HEK293T (cell line): ENCODE measurements at places on chromosomes 3 and 15.

GRCh38 chr3:193262707-193263106 is 21.7 kb downstream of the PLAAT1 start:
- no peak for DNase-seq

DNA sequence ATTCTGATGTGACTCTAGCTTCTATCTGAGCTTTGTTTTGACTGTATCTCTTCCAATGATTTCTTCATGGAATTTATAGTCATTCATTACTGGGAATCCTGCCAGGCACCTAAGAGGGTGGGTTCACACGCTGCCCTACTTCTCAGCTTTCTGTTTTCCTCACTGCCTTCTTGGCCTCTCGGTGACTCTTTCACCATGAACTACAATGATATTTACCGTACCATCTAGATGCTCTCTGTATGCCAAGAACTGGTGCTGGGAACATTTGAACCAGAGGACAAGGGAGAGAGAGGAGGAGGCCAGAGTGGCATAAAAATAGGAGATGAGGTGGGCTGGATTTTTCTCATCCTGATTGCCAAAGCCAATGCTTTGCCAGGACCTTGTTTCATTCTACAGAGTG is 280.0 kb upstream of the P2RY1 start:
- DNase-seq: no peak

DNA sequence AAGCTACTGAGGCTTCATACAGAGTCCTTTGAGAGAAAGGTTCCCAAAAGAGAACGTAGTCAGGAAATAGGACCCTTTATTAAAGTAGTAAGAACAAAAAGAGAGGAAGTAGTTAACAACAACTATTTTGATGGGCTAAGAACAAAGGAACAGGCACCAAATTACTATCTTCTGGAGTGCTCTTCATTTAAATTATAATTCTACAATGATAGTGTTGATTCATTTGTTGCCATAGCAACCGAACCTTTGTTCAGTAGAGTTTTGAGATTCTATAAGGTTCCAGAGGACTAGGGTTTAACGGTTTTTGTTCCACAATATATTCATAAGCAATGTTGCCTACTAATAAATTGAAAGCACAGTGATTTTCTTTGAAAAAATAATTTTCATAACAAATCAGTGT is 78.8 kb downstream of the CMSS1 start:
- no peak for DNase-seq

- no peak for DNase-seq
Measured at GRCh38 chr15:79875213-79875612, 21.6 kb downstream of the MTHFS start.

- DNase-seq: no peak
Measured at GRCh38 chr3:11535243-11535960, 108.3 kb downstream of the VGLL4 start.

DNA sequence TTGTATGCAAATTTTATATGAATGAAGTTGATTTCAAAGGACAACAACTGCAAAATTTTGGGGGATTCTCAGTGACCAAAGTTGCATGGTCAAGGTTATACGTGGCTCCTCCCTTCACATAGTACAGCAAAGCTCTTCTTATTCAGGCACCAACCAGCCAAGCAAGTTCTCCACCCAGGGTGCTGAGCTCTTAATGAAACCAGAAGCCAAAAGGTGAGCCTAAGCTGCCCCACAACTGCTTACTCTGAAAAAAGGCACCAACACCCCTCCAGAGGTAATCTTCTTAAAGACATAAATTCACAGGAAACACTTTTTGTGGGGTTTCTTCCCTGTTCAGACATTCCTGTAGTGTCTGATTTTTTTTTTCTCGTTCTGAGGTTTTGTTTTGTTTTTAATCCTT is 106.1 kb upstream of the GMNC start:
- no peak for DNase-seq

DNA sequence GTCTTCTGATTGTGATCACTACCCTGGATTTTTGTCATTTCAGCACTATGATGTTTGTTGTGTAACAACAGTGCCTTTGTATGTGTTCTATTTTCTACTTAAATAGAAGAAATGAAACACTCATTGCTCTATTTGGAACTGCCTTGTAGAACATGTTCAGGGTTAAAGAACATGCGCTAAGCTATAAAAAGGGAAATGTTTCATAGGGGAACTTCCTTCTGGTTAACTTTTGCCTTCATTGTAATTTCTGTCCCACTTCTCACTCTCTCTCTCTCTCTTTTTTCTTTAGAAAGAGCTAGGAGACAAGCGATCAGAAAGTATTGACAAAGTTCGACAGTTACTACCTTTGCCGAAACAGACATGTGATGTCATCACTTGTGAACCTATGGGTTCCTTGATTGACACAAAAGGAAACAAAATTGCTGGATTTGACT is at the start of gene P2RY12:
P2RY12 (minus strand) TSS at position 13 of the 434 bp plus-strand sequence. CDS start 45,908 bp downstream, outside the sequence.
- no peak for DNase-seq

GRCh38 chr15:98154863-98155262 is 194.4 kb downstream of the ARRDC4 start:
- DNase-seq: no peak

- DNase-seq: no peak
Measured at GRCh38 chr3:186254676-186255650, 107.1 kb downstream of the DGKG start.

DNA sequence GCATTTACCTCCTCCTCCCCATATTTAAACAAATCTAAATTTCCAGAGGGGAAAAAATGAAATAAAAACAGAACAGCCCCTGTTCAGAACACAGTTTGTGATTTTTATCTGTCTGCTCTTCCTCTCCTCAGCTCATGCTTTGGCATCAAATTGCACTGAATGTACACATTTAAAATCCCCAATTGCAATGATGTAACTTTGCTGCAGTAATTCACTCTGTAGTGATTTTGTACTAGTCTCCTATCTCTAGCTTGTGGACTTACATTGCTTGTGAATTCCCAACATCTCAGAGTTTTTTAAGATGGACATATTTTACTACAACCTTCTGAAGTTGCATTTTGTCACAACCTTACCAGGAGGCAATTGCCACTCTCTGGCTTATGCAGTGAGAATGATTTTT is 81.6 kb upstream of the ROBO2 start:
- no peak for DNase-seq
